ENCODE measurements at places on chromosomes 6 and 20.

- DNase-seq = no peak
Observed at GRCh38 chr20:6966721-6967120, 199.2 kb downstream of the BMP2 start.

DNA sequence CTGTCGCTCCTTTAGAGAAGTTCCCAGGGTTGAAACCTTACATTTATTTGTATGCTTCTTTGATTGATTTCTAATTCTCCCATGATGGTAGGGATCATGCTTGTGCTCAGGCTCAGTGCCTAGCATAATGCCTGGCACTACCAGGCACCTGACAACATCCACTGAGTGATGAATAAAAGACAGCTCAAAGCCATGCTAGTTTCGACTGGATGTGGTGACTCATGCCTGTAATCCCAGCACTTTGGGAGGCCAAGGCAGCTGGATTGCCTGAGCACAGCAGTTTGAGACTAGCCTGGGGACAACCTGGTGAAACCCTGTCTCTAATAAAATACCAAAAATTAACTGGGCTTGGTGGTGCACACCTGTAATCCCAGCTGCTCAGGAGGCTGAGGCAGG is 11.6 kb upstream of the CD164 start:
- DNase-seq = no peak

DNA sequence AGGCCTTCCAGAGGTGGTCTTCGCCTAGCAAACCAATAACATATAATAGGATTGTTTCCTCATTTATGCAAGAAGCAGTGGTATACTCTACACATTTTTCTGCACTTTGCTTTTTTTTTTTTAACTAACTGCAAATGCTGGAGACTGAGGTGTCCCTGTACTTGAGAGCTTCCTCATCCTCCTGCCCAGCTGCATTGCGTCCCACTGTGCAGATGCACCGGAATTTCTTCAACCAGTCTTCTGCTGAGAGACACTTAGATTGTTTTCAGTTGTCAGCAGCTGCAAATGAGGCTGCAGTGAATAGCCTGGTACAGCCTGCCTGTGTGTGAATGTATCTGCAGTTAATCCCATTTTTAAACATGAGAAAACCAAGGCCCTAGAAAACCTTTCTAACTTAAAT is 11.5 kb downstream of the FGD2 start:
- no peak for DNase-seq

GRCh38 chr6:159068904-159069578 is 24.2 kb upstream of the TAGAP start:
- no peak for DNase-seq
